ENCODE measurements at places on chromosomes 1 and 21. TPM values are rescaled to one million over a fixed set of nuclear protein-coding genes. Genes with fewer than 3 reads are reported as not detected.

TRIM46 gene
- 1.1 TPM for total RNA-seq

DNA sequence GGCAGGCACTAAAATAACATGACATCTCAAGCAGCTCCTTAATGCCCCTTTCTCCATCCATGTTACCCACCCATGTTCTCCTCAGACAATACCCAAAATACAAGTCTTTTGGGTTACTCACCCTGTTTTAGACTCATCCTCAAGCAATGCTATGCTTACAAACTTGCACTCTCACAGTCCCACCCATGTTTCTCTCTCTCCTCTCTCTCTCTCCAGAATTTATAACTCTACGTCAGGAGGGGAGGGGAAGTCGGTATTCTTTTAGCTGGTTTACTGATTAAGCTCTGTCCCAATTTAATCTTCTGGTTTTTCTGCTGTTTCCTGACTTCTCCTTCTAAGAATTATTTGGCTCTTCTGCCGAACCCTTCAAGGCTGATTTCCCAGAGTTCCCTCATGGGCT, 98.0 kb upstream of the NR5A2 start:
- no peak for DNase-seq
- no peaks in the 10 kb centered on the region for H3K4me1 ChIP-seq
- no peaks in the 10 kb centered on the region for H3K27me3 ChIP-seq
- H3K4me3 ChIP-seq, result no peak overlapping the region
- no peaks in the 10 kb centered on the region for H3K36me3 ChIP-seq

DNA sequence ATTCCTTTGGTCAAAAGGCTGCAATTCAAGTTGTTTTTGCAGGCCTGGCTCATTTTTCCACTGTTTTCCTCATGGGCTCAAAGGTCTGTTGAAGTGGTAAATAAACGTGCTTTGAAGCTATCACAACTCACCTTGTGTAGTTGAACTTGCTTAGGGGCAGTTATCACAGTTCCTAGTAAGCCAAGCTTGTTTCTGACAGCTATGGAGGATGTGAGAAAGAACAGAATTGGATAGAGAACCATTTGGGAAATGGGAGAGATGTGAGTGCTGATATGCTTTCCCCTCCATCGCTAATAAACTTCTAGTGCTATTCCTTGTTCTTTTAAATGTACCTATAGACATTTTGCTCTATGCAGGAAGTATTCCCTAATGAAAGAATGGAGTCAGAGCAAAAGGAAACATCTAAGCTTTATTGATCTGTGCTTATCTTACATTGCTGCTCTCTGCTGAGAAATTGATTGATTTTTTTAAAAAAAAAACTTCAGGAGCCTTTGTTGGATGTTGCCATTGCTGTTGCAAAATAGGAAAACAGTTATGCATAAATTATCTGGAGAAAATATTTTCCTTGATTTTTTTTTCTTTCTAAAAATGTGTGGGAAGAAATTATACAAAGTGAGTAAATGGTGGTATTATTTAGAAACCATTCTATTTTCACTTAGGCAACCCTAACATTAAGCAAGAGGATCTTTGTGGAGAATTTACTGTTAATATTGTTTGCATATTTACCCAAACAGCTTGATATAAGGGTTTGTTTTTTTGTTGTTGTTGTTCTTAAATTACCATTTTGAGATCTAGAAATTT, 118.2 kb downstream of the MAGI3 start:
- H3K27ac ChIP-seq, result peak overlapping the region; percentile 38
- no peaks in the 10 kb centered on the region for H3K36me3 ChIP-seq
- H3K4me3 ChIP-seq, result no peak overlapping the region
- H3K4me1 ChIP-seq, result peaks cover 8% of the 10 kb centered on the region
- peak; percentile 25 for DNase-seq
- H3K27me3 ChIP-seq, result no peaks in the 10 kb centered on the region

GRCh38 chr1:201400852-201401230, 1.7 kb upstream of the LAD1 start:
- DNase-seq, result no peak
- H3K4me1 ChIP-seq, result peaks cover 46% of the 10 kb centered on the region
- no peaks in the 10 kb centered on the region for H3K36me3 ChIP-seq
- H3K27ac ChIP-seq, result peak overlapping the region; percentile 98
- no peak overlapping the region for H3K4me3 ChIP-seq

DNA sequence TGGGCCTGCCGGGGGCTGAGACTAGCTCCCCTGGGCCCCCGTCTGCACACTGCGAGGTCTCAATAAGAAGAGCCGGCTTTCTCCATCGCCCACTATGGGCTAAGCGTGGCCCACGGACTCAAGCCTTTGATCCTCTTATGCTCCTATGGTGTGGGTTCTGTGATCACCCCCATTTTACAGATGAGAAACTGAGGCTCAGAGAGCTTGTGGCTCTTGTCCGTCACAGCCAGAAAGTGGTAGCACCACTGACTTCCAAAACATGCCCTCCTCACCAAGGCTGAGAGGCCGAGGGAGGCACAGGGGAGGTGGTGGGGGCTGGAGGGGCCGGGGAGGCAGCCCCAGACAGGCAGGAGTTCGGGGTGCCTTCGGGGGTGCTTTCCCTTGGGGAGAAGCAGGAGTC, 39.0 kb upstream of the CASZ1 start:
- DNase-seq, result no peak
- no peak overlapping the region for H3K27ac ChIP-seq
- H3K4me3 ChIP-seq, result no peak overlapping the region

DNA sequence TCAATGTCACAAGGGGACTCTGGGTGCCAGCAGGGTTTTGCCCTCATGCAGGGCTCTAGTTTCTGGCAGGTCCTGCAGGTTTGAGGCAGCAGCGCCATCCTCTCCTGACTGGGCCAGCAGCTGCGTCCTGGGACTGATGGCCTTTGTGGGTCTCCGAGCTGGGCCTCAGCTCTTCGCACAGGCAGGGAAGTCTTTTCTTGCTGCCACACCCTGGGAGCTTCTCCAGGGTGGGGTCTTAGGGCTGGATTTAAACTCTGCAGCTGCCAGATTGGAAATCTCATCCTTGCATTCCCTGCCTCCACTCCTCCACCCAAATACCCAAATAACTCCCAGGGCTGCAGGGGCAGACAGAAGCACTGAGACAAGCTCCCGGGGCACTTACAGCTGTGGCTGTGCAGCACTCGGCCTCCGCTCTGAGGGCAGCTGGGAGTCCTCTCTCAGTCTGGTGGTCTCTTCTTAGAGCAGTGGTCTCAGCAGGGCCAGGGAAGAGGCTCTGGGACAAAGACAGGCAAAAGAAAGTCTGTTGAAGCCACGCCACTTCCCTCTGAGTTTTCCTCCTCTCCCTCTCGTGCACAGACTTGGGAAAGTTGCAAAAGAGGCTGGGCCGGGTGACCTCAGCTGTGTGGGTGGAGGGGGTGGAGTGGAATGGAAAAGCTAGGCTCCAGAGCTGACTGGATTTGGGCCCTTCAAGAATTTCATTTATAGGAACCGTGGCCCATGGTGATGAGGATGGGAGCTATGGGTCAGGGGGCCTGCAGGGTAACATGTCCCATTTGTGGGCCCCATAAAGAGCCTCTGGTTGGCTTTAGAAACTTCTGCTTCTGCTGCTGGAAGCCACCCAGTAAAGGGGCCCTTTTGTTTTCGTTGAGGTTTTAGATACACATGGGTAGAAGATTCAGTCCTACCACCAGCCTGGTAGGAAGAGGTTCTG, at the start of gene RAB7B:
RAB7B (minus strand) TSS at position 525 of the 931 bp plus-strand sequence. CDS start 9,260 bp downstream, outside the sequence.
- H3K4me3 ChIP-seq, result no peak within 1 kb of the TSS
- peak within 1 kb of the TSS; percentile 78 for H3K27ac ChIP-seq
- H3K27me3 ChIP-seq, result no peaks in the 10 kb centered on the region
- H3K4me1 ChIP-seq, result peaks cover 24% of the 10 kb centered on the region
- no peaks in the 10 kb centered on the region for H3K36me3 ChIP-seq

- H3K27ac ChIP-seq, result no peak overlapping the region
- H3K36me3 ChIP-seq, result no peaks in the 10 kb centered on the region
- no peak for DNase-seq
Measured at GRCh38 chr1:14415396-14415795, 183.1 kb upstream of the KAZN start.

DNA sequence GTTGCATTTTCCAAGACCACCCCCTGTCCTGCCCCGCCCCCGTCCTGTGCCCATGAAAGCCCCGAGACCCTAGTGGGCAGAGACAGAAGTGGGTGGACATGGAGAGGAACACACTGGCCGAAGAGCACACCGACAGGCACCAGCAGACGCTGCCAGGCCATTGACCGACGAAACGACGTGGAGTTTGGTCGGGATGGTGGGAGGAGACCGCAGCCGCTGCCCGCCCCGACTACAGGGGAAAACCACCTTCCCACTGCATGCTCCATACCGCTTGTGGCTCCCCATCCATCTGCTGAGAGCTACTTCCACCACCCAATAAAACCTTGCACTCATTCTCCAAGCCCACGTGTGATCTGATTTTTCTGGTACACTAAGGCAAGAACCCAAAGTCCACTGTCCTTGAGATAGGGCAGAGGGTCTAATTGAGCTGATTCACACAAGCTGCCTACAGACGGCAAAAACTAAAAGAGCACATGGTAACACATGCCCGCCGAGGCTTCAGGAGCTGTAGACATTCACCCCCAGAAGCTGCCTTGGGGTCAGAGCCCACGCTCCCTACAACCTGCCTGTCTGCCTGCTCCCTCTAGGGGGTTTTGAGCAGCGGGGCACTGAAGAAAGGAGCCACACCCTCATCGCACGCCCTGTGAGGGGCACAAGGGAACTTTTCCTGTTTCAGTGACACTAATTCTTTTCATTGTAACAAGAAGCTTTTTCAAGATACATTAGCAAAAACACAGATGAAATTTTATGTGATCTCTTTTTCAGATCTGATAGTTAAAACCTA, 81.2 kb upstream of the RAB3GAP2 start:
- no peaks in the 10 kb centered on the region for H3K4me1 ChIP-seq
- no peak overlapping the region for H3K27ac ChIP-seq
- DNase-seq, result no peak

DNA sequence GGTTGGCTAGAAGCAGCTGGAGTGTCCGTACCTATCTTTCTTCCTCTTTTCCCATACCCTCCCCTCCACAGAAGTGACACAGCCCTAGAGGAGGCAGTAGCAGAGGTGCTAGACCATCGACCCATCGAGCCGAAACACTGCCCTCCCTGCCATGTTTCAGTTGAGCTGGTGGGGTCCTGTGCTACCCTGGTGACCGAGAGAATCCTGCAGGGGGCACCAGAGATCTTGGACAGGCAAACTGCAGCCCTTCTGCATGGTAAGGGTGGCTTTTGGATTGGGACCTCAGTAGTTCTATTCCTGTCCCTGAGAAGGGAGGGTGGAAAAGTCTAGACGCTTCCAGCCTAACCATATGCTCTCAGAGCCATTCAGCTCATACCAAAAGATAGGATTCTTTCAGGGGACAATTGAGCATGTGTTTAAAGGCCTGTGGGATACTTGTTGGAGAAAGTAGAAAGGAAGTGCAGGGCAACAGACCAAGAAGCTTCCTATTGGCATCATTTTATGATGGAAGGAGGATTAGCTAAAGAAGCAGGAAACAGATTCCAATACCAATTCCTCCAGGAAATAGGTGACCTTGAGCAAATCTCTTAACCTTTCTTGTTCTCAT, 11.7 kb upstream of the BNIPL start:
- H3K27me3 ChIP-seq, result no peaks in the 10 kb centered on the region
- no peak overlapping the region for H3K4me3 ChIP-seq

Data from hepatocyte (in vitro differentiated cells).